ENCODE measurements at places on chromosomes 3 and 15. TPM values are rescaled to one million over a fixed set of nuclear protein-coding genes. Genes with fewer than 3 reads are reported as not detected.

Gene PLXND1
- total RNA-seq = 31.2 TPM

- H3K36me3 ChIP-seq = peaks cover 63% of the 10 kb centered on the region
- H3K4me3 ChIP-seq = no peak overlapping the region
- peaks cover 18% of the 10 kb centered on the region for H3K27me3 ChIP-seq
Observed at GRCh38 chr3:128078875-128079274, 26.6 kb downstream of the SEC61A1 start.

- no peaks in the 10 kb centered on the region for H3K4me1 ChIP-seq
- DNase-seq = no peak
- H3K36me3 ChIP-seq = no peaks in the 10 kb centered on the region
- H3K27ac ChIP-seq = no peak overlapping the region
Observed at GRCh38 chr3:144296808-144297207, 325.2 kb downstream of the DIPK2A start.

Gene ATP13A5
- 0.05 TPM for total RNA-seq

DNA sequence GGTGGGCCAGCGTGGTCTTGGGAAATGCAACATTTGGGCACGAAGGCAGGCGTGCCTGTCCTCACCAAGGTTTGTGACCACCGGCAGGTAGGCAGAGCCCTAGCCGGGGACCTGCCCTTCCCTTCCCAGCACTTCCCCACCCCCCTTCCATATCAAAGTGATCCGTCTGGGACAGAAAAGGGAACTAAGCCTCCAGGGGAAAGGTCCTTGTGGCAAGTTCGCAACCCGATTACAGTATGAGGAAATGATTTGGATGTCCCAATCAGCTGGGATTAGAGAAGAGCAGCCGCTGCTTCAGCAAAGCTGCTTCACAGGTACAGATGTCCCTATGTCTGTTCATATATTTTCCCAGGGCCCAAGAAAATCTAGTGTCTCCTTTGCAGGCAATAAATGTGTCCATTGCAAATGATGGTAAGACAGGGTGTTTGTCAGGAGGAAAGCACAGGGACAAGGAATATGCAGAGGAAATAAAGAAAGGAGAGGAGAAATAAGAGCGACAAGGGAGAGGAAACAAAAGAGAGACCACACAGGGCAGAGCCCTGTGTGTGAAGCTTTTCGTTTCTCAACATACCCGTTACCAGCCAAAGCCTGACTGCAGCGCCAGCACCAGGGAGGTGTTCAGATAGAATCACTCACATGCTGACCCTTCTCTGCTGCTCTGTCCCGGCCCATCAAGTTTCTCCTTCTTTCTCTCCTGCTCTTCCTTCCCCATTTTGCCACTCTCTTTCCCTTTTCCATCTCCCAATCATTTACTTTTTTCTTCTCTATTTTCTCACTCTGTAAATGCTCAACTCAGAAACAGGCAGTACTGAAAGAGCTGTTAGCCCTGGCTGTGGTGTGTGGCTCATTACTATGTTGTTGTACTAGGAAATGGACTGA lies 17.4 kb upstream of the SECISBP2L start:
- H3K27me3 ChIP-seq = no peaks in the 10 kb centered on the region
- no peak for DNase-seq
- H3K4me1 ChIP-seq = peaks cover 12% of the 10 kb centered on the region
- no peak overlapping the region for H3K4me3 ChIP-seq

DNA sequence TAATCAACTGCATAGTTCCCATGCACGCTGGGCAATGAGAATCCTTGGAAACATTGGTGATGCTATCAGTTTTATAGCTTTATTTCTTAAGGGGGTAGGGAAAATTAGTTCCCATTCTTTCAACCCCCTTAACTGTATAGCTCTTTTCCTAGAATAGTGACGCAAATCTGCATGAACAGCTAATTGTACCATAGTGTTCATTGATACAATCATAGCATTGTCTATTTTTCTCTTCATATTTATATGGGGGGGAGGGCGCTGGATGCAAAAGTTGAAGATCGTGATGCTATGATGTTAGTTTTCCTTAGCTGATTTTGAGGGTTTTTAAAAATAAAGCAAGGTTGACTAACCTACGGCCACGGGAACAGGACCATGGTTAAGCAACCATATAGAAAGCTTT lies 32.4 kb upstream of the SAMMSON start:
- H3K4me3 ChIP-seq = no peak overlapping the region
- no peaks in the 10 kb centered on the region for H3K4me1 ChIP-seq
- DNase-seq = no peak
- no peaks in the 10 kb centered on the region for H3K27me3 ChIP-seq
- no peaks in the 10 kb centered on the region for H3K36me3 ChIP-seq
- no peak overlapping the region for H3K27ac ChIP-seq

Gene TEX55
- total RNA-seq = not detected

- no peak overlapping the region for H3K4me3 ChIP-seq
- H3K36me3 ChIP-seq = no peaks in the 10 kb centered on the region
- no peaks in the 10 kb centered on the region for H3K27me3 ChIP-seq
- no peak overlapping the region for H3K27ac ChIP-seq
- no peaks in the 10 kb centered on the region for H3K4me1 ChIP-seq
Observed at GRCh38 chr15:38062696-38063095, 128.3 kb downstream of the TMCO5A start.

DNA sequence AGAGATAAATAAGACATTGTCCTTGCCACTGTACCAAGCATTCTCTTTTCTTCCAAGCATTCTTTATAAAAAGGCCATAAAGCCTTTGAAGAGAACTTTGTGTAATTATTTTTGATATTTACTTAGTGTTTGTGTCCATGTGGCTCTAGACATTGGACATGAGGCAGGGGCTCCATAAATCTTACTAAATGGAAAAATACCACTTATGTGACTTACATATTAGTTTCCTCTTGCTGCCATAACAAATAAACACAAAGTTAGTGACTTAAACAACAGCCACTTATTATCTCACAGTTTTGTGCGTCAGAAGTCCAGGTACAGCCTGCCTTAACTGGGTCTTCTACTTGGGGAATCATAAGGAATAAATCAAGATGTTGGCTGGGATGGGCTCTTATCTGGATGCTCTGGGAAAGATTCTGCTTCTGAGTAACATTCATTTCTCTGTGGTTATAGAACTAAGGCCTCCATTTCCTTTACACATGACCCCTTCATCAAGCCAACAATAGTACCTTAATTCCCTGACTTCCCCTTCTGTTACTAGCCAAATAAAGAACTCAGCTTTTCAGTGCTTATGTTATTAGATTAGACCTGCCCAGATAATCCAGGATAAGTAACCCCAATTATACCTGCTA lies 59.9 kb upstream of the COL8A1 start:
- H3K36me3 ChIP-seq = no peaks in the 10 kb centered on the region
- DNase-seq = no peak
- no peak overlapping the region for H3K4me3 ChIP-seq
- no peaks in the 10 kb centered on the region for H3K4me1 ChIP-seq
- H3K27me3 ChIP-seq = no peaks in the 10 kb centered on the region
- no peak overlapping the region for H3K27ac ChIP-seq

- no peak overlapping the region for H3K4me3 ChIP-seq
- peaks cover 37% of the 10 kb centered on the region for H3K27me3 ChIP-seq
- no peaks in the 10 kb centered on the region for H3K36me3 ChIP-seq
- no peak overlapping the region for H3K27ac ChIP-seq
- peak; percentile 23 for DNase-seq
- no peaks in the 10 kb centered on the region for H3K4me1 ChIP-seq
Observed at GRCh38 chr15:79283252-79284048, 928 bp downstream of the ANKRD34C start.

DNA sequence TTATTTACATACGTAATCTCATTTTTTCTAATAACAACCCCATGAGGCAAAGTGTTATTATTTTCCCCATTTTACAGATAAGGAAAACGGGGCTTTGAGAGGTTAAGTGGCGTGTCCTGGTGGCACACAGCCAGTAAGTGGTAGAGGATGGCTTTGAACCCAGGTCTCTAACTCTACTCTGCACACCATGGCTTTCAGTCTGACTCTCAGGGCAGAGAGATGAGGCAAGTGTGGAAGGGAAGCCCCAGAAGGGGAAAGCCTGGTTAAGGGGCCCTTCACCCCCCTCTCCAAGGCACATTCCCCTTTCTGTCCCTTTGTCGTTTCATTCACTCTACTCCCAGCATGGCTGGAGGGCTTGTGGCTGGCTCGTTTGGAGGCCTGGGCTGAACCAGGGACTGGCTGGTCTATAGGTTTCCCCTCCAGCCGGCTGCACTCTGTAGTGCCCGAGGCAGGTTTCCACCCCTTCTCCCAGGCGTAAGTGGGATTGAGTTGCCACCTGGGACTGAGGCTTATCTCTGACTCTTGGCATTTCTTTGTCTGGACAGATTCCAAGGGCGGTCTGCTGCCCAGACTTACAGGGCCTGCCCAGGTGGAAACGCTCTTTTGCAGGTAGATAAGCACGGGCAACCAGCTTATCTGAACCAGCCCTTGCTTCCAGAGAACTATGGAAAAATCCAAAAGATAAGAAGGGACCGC lies 12.1 kb downstream of the SEMA4B start:
- peaks cover 24% of the 10 kb centered on the region for H3K36me3 ChIP-seq
- H3K27me3 ChIP-seq = no peaks in the 10 kb centered on the region

DNA sequence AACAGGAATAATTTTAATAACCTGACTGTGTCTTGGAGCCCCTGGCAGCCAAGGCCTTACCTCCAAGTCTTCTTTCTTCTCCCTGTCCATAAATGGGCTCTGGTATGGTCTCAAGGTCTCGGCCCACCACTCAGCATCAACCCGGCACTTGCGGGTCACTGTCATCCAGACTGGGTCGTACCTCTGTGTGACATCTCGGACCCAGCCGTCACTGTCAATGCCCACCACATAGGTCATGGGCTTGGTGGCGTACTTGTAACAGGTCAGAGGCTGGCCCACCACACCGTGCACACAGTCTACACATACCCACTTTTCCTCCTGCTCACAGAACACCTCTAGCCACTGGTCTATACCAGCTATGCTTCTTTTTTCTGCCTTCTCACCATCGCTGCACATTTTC lies 20.4 kb downstream of the XPC start:
- H3K27me3 ChIP-seq = no peaks in the 10 kb centered on the region
- H3K4me3 ChIP-seq = no peak overlapping the region
- DNase-seq = no peak
- peaks cover 78% of the 10 kb centered on the region for H3K36me3 ChIP-seq
- H3K4me1 ChIP-seq = peaks cover 15% of the 10 kb centered on the region

DNA sequence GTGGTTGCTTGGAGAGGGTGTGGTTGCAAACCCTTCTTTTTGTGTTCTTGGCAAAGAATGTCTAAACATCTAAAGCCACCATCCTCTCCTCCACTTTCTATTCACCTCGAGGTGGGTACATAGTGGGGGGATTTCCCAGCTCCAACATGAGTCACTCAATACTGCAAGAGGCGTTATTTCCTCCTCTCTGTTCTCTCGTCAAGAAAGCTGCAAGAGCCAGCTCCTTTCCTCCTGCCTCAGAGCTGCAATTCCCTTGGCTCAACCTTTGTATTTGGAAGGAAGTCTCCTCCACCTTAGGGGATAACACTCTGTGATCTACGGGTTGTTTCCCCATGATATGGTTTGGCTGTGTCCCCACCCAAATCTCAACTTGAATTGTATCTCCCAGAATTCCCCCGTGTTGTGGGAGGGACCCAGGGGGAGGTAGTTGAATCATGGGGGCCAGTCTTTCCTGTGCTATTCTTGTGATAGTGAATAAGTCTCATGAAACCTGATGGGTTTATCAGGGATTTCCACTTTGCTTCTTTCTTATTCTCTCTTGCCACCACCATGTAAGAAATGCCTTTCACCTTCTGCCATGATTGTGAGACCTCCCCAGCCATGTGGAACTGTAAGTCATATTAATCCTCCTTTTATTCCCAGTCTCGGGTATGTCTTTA lies 138.4 kb downstream of the PLCL2 start:
- no peak overlapping the region for H3K27ac ChIP-seq
- DNase-seq = peak; percentile 30

DNA sequence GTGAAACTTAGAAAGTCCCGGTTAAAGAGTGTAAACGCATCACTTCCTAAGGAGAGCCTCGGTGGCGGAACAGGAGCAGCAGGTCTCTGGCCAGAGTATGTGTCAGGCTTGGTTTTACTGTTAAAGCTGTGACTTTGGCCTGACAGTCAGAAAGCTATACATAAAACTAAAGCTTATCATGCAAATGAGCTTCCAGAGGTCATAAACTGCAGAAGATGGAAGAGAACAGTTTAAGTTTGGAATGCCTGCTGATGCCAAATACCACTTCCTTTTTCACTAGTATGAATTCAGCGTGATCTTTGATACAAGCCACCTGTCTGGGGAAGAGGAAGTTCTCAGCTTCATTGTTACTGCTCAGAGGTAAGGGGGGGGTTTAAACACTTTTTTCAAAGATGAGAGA lies 125.1 kb upstream of the CTDSPL start:
- H3K27ac ChIP-seq = no peak overlapping the region
- H3K27me3 ChIP-seq = no peaks in the 10 kb centered on the region
- DNase-seq = no peak

Gene TMEM158
- 0.66 TPM for total RNA-seq

Gene GRAMD1C
- total RNA-seq = 0.76 TPM

Gene ATG3
- total RNA-seq = 73.1 TPM

GRCh38 chr3:81643721-81644120 lies 117.7 kb downstream of the GBE1 start:
- H3K36me3 ChIP-seq = no peaks in the 10 kb centered on the region
- no peak overlapping the region for H3K4me3 ChIP-seq
- no peak overlapping the region for H3K27ac ChIP-seq
- H3K27me3 ChIP-seq = no peaks in the 10 kb centered on the region
- no peak for DNase-seq

DNA sequence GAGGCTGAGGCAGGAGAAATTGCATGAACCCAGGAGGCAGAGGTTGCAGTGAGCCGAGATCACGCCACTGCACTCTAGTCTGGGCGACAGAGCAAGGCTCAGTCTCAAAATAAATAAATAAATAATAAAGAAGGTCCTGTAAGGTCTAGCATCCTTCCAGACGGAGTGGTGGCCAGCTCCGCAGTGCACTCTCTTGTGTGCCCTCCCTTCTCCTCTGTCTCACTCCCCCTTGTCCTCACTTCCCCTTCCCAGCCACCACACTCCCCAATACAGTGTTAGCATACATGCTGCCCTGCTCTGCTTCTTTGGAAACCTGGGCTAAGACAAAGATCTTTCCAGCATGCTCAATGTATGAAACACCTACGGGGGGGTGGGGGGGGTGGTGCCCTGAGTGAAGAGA lies 3.4 kb upstream of the CLN6 start:
- peaks cover 14% of the 10 kb centered on the region for H3K4me1 ChIP-seq
- H3K36me3 ChIP-seq = no peaks in the 10 kb centered on the region
- no peaks in the 10 kb centered on the region for H3K27me3 ChIP-seq

Gene SSUH2
- 0.47 TPM for total RNA-seq

- no peak overlapping the region for H3K27ac ChIP-seq
- DNase-seq = no peak
- no peaks in the 10 kb centered on the region for H3K27me3 ChIP-seq
- H3K4me1 ChIP-seq = no peaks in the 10 kb centered on the region
- no peaks in the 10 kb centered on the region for H3K36me3 ChIP-seq
Observed at GRCh38 chr3:6821411-6821810, 39.5 kb upstream of the GRM7 start.

DNA sequence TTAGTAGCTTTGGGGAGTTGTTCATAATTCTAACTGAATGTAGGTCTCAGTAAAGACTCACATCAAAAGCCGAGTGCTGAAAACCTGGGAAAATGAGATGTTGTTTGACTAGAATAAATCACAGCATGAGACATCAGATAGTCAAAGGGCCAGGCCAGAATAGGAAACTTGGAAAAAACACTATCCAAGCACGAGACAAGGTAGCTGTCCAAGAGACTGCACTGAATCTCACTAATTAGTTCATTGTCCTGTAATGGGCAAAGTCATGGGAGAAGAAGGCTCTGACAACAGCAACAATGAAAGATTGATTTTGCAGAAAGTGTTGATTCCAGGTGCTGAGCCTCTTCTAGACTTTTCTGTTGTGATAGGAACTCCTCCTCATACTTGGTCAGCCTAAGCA lies 314.2 kb downstream of the ROBO1 start:
- H3K4me1 ChIP-seq = no peaks in the 10 kb centered on the region
- H3K4me3 ChIP-seq = no peak overlapping the region
- H3K27me3 ChIP-seq = no peaks in the 10 kb centered on the region
- no peak overlapping the region for H3K27ac ChIP-seq
- H3K36me3 ChIP-seq = no peaks in the 10 kb centered on the region

Data from thymus (tissue), 14 donors.